NT2/D1 (cell line): ENCODE measurements at places on chromosomes 13 and 19.

DNA sequence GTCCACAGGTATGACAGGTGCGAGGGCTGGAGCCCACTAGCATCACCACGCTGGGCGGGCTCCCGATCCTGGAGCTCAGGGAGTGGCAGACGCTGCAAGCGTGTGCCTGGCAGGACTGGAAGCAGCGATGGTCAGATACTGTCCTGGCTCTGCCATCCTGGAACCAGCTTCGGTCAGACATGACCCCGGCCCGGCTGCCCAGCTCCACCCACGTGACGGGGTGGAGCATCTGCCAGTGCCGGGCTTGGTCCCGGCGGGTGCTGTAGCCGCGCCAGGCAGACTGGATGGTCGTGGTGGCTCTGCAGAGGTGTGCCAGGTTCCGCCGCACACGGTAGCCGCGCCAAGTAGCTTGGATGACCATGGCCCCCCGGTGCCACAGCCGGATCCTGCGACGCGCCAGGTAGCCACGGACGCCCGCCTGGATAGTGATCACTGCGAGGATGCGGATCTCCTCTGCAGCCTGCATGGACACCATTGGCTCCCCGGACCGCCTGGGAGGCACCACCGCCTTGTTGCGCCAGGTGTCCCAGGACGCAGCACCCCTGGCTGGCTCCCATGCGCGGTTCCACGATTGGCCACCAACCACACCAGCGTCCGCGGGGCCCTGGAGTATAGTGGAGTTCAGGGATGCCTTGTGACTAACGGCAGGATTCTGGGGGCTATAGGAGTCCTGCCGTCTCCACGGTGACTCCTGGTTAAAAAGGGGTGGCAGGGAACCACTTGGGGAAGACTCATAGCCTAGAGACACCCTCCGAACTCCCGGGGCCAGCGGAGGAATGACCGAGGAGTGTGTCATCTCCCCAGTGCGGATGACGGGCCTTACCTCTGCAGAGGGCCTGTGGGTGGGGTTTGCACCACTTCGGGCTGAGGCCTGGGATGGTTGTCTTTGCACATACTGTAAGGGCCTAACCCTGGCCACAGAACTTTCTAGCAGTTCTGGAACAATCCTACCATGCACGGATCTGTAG lies 16.5 kb downstream of the IQCN start:
- DNase-seq = no peak

- DNase-seq = no peak
Observed at GRCh38 chr19:38032951-38033350, 125.9 kb downstream of the SIPA1L3 start.

DNA sequence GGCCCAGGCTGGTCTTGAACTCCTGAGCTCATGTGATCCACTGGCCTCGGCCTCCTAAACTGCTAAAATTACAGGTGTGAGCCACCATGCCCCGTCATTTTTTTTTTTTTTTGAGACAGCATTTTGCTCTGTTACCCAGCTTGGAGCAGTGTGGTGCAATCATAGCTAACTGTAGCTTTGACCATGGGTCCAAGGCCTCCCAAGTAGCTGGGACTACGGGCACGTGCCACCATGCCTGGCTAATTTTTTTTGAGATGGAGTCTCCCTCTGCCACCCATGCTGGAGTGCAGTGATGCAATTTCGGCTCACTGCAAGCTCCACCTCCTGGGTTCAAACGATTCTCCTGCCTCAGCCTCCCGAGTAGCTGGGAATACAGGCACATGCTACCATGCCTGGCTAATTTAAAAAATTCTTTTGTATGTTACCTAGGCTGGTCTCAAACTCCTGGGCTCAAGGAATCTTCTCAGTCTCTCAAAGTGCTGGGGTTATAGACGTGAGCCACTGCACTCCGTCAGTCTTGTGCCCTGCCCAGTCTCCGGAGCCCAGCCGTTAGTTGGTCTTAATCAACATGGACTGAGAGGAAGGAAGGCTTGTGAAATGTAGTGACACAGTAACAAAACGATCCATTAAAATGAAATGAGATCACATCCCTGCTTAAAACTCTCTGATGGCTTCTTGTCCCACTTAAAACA lies 1.4 kb upstream of the LRG1 start:
- no peak for DNase-seq

DNA sequence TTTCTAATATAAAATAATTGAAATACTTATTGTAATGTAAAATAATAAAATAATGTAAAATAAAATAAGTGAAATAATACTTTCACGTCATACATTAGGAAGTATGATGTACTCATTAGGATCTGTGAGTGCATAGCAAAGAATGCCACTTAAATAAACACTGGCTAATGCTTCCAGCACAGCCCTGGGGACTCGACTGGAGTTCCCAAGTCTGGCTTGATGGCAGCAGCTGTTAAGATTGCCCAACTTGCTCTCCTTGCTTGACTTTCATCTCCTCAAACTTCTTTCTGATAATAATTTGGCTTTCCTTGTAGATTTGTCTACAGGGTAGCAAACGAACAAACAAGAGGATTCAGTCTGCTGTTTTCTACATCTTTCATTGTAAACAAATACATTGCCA lies 191.9 kb downstream of the COG6 start:
- no peak for DNase-seq

DNA sequence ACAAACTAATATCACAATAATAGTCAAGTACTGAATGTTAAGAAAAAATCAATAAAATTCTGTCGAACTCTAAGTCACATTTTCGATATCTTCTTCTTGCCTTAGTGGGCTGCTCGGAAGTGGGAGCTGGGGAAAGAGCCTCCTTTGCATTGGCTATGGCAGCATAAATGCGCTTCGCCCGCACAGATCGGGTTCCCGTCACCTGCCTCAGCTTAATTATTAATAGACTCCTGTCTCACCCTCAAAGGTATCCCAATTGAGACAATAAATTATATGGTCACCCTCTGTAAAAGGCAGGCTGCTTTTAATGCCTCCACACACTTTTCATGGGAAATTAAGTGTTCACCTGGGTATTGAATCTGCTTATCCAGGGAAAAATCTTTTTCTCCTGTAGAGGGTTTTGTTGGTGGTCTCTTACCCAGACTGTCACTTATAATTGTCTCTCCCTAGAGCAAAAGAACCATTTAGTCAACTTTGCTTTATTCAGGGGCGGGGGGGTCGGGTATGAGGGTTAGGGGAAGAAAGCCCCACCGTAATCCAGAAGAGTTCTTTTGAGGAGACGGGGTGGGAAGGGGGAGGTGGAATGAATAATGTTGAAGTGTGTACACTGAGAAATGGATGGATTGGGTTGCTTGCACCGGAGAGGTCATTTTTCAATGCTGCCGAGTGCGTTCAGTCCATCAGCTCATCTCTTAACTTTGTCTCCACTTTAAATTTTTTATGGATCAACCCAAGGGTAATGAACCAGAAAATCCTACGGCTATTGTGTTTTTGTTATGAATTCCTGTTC lies 682.6 kb upstream of the SGCG start:
- no peak for DNase-seq

- no peak for DNase-seq
Observed at GRCh38 chr19:38877781-38878574, at the start of gene RINL. Gene RINL, minus strand, starts transcription at chr19:38878275. Its CDS starts 1,533 bp downstream, at chr19:38876742.

- DNase-seq = no peak
Observed at GRCh38 chr19:15340086-15340485, 7.7 kb upstream of the BRD4 start.

DNA sequence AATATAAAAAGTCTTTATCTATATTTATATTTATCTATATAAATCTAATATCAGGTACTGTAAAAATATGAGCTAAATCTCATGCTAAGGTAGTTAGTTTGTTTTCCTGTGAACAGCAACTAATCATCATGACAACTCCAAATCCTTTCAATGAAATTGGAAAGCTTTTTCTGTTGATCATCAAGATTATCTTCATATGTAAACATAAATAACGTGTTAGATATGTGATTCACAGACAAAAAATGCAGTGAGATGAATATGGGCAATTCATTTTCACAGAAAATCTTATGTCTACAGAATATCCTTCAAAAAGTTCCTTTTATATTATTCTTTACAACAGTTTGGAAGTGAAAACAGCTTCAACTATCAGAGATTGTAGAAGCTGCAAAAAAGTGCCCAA lies 41.7 kb upstream of the EEF1AKMT1 start:
- DNase-seq = no peak

DNA sequence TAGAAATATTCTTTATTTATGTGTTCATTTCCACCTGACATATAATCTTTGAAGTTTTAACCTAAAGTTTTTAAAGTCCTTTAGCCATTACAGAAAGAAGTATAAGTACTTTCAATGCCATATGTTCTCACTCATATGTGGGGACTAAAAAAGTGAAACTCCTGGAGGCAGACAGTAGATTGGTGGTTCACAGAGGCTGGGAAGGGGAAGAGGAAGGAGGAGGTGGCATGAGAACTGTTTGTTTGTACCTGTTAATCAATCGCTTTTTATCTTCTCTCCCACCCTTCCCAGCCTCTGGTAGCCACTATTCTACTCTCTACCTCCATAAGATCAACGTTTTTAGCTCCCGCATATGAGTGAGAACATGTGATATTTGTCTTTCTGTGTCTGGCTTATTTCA lies 131.1 kb downstream of the MYO16 start:
- DNase-seq = no peak

DNA sequence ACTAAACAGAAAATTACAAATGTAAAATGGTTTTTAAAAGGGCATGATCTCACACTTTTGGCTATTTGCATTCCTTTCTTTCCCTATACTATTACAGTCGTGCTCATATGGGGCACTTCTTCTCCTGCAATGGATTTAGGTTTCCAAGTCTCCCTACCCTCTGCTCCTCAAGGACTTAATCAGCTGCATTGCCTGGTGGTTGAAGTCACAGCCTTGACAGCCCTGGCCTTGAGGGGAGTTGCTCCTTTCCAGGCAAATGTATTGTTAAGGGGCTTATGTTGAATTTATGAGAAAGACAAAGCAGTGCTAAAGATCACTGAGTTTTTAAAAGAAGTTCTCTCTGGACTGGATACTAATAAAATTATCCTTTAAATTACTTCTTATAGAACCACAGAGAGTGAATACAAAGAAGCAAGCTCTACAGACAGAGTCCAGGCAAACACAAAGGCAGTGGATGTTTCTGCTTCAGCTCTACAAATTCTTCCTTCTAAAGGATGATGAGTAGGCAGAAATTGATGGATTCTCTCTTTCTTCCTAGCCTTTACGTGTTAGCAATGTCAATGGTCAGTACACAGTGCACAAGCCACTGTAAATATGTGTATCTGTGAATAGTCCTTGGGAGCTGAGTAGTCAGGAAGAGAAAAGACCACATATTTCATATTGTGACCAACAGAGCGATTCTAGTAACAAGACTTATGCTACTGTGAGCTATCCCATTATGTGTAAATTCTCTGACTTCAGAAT lies 390.9 kb downstream of the TBC1D4 start:
- DNase-seq = no peak

DNA sequence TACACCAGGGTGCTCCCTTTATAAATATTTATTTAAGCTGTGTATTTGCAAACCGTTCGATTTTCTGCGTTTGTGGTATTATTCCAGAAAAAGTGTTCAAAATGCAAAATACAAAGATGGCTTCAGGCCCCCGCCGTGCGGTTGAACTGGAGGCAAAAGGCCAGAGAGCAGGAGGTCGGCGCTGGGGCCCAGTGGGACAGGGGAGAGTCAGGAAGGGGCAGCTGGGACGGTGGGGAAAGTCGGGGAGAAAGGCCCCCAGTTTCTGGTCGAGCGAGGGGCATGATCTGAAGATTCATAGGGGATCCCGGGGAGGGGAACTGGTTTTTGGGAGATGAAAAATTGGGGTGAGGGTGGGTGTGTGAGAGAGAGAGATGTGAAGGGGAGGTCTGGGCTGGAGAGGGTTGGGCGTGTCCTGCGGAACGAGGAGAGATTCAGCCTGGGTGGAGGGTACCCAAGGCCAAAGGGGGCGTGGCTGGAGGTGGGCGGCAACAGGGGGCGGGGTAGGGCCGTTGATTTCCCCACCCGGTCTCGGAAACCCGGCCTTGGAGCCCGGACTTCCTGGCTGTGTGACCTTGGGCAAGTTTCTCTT lies 678 bp downstream of the ISOC2 start:
- DNase-seq = peak; percentile 28

DNA sequence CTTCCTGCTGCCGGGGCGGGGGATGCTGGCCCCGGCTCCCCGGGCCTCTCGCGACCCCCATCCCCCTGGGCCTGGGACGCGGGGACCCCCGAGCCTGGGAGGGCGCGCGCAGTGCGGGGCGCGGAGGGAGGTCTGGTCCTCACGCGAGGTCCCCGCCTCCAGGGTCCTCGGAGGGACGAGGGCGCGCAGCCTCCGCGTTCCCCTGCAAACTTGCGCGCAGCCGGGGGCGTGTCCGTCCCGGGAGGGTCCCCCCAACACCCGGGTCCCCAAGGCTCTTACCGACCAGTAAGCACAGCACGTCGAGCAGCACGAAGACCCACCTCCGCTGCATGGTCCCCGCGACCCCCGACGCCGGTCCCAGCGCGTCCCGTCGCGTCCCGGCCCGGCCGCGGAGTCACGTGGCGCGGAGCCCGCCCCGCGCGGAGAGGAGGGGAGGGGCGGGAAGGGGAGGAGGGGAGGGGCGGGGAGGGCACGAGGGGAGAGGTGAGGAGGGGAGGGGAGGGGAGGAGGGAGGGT lies at the start of gene PLPP2:
Gene PLPP2, minus strand, starts transcription at position 398 of the 516 bp plus-strand sequence. Its CDS starts 67 bp downstream, at position 331.
- no peak for DNase-seq

- no peak for DNase-seq
Observed at GRCh38 chr13:104769545-104769944, 1703.3 kb upstream of the SLC10A2 start.

DNA sequence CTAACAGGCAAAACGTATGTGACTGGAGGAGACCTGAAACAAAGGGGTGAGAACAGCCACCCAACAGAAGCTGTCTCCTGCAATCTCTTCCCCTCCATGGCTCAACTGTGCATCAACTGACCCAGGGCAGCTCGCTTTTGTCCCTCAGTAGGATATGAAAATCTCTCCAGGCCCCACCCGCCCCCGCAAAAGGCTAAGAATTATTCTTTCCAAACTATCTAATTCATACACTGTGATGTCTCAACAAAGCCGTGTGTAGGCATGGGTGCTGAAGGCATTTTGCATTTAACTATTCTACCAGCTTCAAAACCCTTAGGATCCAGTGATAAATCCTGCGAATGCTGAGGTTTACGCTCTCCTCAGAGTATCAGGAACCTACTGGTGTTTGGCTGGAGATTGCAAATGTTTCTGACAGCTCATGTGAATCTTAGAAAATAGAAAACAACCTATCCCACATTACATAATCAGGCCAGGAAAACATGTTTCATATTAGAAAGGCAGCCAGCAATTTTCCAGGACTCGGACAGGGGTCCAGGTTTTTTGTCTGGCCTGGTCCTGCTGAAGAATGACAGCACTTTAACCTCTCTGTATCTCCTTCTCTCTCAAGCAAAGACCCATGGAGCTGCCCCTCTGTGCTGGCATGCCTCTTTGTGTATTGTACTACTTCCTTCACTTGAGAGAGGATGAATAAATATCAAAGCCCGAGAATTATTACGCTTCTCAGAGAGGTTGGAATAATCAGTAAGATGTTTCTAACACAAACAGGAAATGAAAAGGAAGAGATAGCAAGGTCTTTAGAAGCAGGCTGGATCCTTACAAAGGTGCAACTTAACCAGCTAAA lies 17.3 kb downstream of the DHRS12 start:
- no peak for DNase-seq

DNA sequence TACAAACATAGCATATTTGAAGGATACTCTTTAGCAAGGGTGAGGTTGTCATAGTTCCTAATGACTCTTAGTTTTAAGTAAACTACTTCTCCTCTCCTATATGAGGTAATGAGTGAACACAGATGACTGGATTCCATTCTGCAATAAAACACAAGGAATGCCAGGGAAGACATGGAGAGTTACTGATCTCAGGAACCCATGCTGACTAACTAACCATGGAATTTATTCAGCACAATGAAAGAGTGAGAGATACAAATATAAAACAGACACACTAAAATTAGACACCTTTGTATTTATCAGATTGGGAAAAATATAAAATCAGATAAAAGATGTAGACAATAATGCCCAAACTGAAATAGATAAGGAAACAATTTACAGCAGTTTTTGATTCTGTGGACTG lies 1525.9 kb upstream of the SLC10A2 start:
- DNase-seq = no peak

GRCh38 chr13:91594061-91594460 lies 195.6 kb downstream of the GPC5 start:
- DNase-seq = no peak
